CD14-positive monocyte (primary cell): ENCODE measurements at places on chromosomes 7 and 10. TPM values are rescaled to one million over a fixed set of nuclear protein-coding genes. Genes with fewer than 3 reads are reported as not detected.
A peak's percentile ranks its signal among the peaks of the same experiment; 100 is the strongest.

- peaks cover 92% of the 10 kb centered on the region for H3K36me3 ChIP-seq
- no peak for DNase-seq
- no peak overlapping the region for H3K27ac ChIP-seq
Measured at GRCh38 chr10:997266-998022, 9.2 kb downstream of the GTPBP4 start.

DNA sequence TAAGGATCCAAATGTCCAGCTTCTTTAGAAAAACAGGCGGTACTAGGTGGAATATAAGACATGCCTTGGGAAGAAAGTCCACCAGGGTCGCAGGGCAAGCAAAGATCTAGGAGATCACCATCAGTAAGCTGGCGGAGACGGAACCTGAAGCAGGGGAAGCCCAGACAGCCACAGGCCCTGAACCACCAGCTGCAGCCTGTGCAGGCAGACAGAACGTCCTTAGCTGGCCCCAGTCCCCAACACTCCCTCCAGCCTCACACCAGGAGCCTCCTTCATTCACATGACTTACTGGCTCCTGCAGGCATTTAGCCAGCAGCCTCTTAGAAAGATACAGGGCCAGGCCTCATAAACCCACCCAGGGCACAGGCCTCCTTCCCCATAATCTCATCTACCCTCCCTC, 17.4 kb downstream of the RGS10 start:
- no peak overlapping the region for H3K27ac ChIP-seq
- peaks cover 33% of the 10 kb centered on the region for H3K36me3 ChIP-seq
- H3K27me3 ChIP-seq: no peaks in the 10 kb centered on the region

GRCh38 chr10:94146313-94146712, 152.6 kb downstream of the PLCE1 start:
- H3K4me3 ChIP-seq: no peak overlapping the region
- H3K36me3 ChIP-seq: no peaks in the 10 kb centered on the region
- DNase-seq: no peak
- no peaks in the 10 kb centered on the region for H3K27me3 ChIP-seq

DNA sequence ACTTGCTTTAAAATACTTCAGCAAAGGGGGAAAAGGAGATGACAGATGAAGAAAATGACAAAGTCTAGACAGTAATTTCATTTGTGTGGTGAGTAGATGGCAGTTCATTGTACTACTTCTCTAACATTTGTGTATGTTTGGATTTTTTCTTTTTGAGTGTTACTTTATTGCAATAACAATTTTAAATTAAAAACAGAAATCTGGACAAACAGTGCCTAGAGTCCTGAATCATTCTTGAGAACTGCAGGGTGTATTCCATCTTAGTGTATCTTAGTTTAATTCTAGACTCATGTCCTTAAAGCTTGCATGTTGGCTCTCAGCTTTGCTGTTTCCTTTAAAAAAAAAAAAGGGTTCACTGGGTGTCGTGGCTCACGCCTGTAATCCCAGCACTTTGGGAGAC, 31.1 kb downstream of the HOXA1 start:
- no peaks in the 10 kb centered on the region for H3K4me1 ChIP-seq
- no peaks in the 10 kb centered on the region for H3K27me3 ChIP-seq
- DNase-seq: no peak
- H3K36me3 ChIP-seq: no peaks in the 10 kb centered on the region
- no peak overlapping the region for H3K27ac ChIP-seq
- H3K4me3 ChIP-seq: no peak overlapping the region

GRCh38 chr7:140669352-140669751, 3.4 kb upstream of the ADCK2 start:
- no peaks in the 10 kb centered on the region for H3K27me3 ChIP-seq
- no peak overlapping the region for H3K4me3 ChIP-seq
- no peaks in the 10 kb centered on the region for H3K36me3 ChIP-seq

DNA sequence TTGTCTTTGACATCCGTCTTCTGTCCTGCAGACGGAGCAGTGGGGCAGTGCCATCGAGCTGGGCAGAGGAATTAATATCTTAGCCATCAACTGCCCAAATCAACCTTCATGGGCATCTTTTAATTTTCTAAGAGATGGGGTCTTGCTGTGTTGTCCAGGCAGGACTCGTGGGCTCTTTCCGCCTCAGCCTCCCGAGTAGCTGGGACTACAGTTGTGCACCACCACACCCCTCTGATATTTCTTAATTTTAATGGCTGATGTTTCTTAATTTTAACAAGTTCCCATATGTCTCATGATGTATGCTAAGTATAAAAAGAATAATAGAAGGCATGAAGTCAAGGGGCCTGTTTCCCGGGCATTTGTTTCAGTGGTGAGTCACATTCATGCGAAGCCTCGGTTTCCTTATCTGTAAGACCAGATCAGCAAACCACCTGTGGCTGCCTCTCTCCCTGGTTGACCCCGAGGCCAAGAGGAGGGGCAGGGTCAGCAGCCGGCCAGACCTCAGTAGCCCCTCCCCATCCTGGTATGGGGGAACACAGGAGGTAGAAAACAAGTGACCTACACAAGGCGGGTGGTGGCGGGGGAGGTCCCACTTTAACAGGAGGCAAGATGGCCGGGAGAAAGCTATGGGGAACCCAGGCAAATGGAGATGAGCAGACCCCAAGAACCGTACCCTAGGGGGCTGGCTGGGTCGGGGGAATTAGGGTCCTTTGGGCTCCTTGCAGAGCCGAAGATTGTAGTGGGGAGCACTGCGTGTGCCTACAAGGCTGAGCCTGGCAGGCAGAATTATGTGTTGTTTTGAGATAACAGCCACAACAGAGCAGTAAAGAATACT, 85.5 kb downstream of the CUX1 start:
- H3K4me1 ChIP-seq: peaks cover 5% of the 10 kb centered on the region
- no peak for DNase-seq
- no peak overlapping the region for H3K4me3 ChIP-seq

DNA sequence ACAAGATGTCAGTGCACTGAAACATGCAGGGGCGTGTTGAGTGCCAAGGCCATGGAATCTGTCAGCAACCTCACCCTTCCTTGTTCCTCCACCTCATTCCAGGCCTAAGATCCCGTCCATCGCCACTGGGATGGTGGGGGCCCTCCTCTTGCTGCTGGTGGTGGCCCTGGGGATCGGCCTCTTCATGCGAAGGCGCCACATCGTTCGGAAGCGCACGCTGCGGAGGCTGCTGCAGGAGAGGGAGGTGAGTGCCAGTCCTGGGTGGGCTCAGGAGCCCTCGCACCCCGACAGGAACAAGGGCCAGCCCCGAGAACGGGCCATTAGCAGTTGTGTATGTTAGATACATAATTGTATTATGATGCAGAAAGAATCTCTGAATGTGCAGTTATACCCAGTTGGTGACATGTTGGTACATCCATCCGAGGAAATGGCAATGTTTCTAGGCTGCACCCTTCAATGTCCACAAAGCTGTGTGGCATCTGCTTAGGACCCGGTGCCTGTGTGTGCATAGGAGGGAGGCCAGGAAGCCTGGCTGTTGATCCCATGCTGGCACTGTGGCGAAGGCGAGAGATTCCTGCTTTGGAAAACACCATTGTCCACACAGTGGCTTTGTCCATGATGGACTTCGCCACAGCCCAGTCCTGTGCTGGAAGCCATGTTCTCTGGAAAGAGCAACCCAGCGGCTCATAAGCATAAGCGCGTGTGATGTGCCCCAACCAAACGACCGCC, 154.2 kb downstream of the EGFR start:
- no peak overlapping the region for H3K4me3 ChIP-seq
- no peaks in the 10 kb centered on the region for H3K4me1 ChIP-seq
- H3K27me3 ChIP-seq: no peaks in the 10 kb centered on the region

GRCh38 chr7:106959753-106960152, 84.8 kb upstream of the PRKAR2B start:
- no peaks in the 10 kb centered on the region for H3K27me3 ChIP-seq
- no peaks in the 10 kb centered on the region for H3K36me3 ChIP-seq
- no peak for DNase-seq
- no peak overlapping the region for H3K4me3 ChIP-seq
- peaks cover 11% of the 10 kb centered on the region for H3K4me1 ChIP-seq
- no peak overlapping the region for H3K27ac ChIP-seq

DNA sequence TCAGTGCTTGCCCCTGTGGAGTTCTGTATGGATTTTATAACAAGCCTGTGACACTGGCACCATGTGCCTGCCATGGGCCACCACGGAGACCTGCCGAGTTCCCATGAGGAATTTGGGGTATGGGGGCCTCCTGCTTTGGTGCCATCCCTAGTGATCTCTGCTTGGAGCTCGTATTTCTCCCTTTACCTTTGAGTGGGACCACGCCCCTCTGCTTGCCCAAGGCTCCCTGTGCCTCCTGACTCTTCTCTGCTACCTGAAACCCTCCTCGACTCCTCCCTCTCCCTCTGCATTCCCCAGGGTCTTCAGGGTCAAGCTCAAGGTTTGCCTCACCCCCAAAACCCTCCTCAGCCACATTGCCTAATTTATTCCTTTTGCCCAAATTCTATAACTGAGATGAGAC, 225.0 kb downstream of the BUB3 start:
- no peaks in the 10 kb centered on the region for H3K4me1 ChIP-seq
- H3K27ac ChIP-seq: no peak overlapping the region
- H3K27me3 ChIP-seq: no peaks in the 10 kb centered on the region
- no peak overlapping the region for H3K4me3 ChIP-seq
- no peak for DNase-seq

- H3K27ac ChIP-seq: no peak overlapping the region
- H3K36me3 ChIP-seq: peaks cover 41% of the 10 kb centered on the region
- H3K4me3 ChIP-seq: no peak overlapping the region
- no peaks in the 10 kb centered on the region for H3K27me3 ChIP-seq
- no peak for DNase-seq
- peaks cover 47% of the 10 kb centered on the region for H3K4me1 ChIP-seq
Measured at GRCh38 chr10:79138449-79139123, 69.8 kb downstream of the ZMIZ1 start.

GRCh38 chr10:101061624-101062231, at the start of gene KAZALD1:
KAZALD1 (plus strand) TSS chr10:101061989; CDS start chr10:101062593, 604 bp downstream.
- DNase-seq: no peak
- peak within 1 kb of the TSS; percentile 87 for H3K4me3 ChIP-seq
- H3K36me3 ChIP-seq: no peaks in the 10 kb centered on the region
- peaks cover 6% of the 10 kb centered on the region for H3K27me3 ChIP-seq
- H3K27ac ChIP-seq: peak within 1 kb of the TSS; percentile 82

- no peak for DNase-seq
- H3K36me3 ChIP-seq: no peaks in the 10 kb centered on the region
- no peak overlapping the region for H3K27ac ChIP-seq
- no peak overlapping the region for H3K4me3 ChIP-seq
- H3K4me1 ChIP-seq: peaks cover 11% of the 10 kb centered on the region
- H3K27me3 ChIP-seq: peaks cover 26% of the 10 kb centered on the region
Measured at GRCh38 chr7:87604264-87604663, 3.6 kb upstream of the ABCB1 start.

DNA sequence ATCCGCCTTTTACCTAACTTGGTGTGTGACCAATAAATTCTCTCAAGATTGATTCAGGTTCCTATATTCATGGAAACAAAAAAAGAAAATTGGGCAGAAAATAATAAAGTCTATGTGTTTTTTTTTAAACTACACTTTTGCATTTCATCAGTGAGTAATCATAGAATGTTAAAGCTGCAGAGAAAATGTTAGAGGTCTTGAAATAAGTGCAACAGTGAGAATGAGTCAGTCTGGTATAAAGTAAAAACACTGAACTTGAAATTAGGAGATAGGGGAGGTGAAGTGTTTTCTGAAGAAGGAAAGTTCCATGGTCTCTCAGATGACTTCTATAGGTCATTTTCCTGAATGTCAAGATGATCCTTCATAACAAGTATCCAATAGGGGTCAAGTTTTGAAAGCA, 202.6 kb upstream of the NRP1 start:
- H3K4me3 ChIP-seq: no peak overlapping the region
- no peaks in the 10 kb centered on the region for H3K36me3 ChIP-seq
- no peaks in the 10 kb centered on the region for H3K4me1 ChIP-seq
- no peak overlapping the region for H3K27ac ChIP-seq
- DNase-seq: no peak

GRCh38 chr7:130208516-130208915, 856 bp downstream of the SSMEM1 start:
- H3K4me3 ChIP-seq: no peak overlapping the region
- no peak for DNase-seq
- H3K4me1 ChIP-seq: peaks cover 11% of the 10 kb centered on the region
- H3K36me3 ChIP-seq: no peaks in the 10 kb centered on the region
- H3K27me3 ChIP-seq: no peaks in the 10 kb centered on the region

DNA sequence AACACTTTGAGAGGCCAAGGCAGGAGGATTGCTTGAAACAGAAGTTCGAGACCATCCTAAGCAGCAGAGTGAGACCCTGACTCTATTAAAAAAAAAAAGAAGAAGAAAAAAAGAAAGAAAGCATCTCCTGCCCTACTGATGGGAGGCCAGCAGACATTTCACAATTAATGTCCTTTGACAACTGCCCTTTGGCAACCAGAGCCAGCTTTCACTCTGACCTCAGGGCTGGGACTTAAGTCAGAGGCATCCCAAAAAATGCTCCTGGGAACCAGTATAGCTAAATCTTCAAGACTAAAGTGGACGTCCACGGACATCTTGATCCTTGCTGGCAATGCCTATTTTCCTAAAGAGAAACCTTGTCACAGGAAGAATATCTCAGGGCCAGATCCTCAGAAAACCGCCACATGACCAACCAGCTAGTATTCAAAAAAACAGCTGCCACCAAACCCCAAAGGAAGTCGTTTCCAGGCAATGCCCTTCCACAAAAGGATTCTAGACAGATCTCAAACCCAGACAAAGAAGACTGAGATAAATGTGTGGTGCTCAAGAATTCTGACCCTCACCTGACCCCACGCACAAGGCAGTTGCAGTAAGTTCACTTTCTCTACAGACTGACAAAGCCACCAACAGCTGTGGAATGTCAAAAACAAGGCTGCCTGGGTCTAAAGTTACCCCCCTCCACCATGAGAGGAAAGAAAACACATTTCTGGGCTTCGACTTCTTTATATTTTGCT, 18.4 kb downstream of the GFRA1 start:
- no peak overlapping the region for H3K27ac ChIP-seq
- no peak overlapping the region for H3K4me3 ChIP-seq
- no peaks in the 10 kb centered on the region for H3K27me3 ChIP-seq
- no peak for DNase-seq
- H3K4me1 ChIP-seq: no peaks in the 10 kb centered on the region

GRCh38 chr7:152176797-152177196, 151.3 kb downstream of the GALNT11 start:
- H3K4me3 ChIP-seq: no peak overlapping the region
- H3K36me3 ChIP-seq: peaks cover 97% of the 10 kb centered on the region
- H3K27ac ChIP-seq: no peak overlapping the region
- no peak for DNase-seq

DNA sequence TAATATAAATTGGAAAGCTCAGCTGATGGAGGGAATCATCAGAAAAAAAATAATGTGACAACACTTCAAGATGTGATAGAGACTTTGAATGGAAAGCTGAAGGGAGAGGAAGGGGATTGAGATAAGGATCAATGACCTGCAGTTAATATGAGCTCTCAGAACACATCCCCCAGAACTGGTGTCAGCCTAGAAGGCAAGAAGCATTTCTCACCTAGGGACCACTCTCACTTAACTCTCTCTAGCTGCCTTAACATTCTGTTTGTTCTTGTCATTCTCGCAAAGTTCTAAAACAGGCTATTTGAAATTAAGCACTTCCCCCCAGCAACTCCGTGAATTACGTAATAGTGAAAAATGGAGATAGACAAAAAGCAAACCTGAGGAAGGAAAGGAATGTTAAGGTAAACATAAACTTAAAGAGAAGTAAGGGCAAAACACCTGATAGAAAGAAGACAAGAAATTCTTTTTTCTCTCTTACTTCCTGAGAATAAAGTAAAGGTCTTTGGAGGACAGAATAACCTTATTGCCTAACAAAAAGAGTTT, 1.2 kb upstream of the MPP7 start:
- H3K36me3 ChIP-seq: no peaks in the 10 kb centered on the region
- DNase-seq: peak; percentile 20
- peaks cover 68% of the 10 kb centered on the region for H3K4me1 ChIP-seq
- no peaks in the 10 kb centered on the region for H3K27me3 ChIP-seq
- H3K4me3 ChIP-seq: peak overlapping the region; percentile 95

The TMEM176A gene
- 129 and 146 TPM in 2 replicates for polyA plus RNA-seq

The CYP3A5 gene
- 0.05 TPM for polyA plus RNA-seq
